NCI-H774 (cell line): ENCODE measurements at places on chromosomes 2 and 18.

DNA sequence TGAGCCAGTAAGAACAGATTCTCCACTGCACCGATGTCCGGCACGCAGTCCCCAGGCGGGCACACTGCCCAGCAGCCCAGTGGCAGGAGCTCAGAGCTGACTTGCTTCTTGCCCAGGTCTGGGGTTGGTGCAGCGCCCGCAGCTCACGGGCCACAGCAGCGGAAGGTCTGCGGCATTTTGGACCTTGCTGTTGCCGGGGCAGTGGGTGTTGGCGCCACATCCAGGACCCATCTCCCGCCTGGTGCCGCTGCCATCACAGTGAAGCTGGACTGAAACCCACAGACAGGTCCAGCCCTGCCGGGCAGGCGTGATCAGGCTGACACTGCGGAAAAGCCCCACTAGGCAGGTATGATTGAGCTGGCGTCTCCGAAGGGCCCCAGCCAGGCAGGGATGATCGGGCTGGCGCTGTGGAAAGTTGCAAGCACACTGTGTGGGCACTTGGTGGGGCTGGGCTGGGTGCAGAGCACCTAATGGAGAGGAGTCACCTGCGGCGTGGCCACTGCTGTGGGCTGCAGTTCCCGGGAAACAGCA, 75.5 kb downstream of the SLC66A2 start:
- DNase-seq = no peak

GRCh38 chr2:120594856-120595685, 140.6 kb upstream of the GLI2 start:
- DNase-seq = no peak

DNA sequence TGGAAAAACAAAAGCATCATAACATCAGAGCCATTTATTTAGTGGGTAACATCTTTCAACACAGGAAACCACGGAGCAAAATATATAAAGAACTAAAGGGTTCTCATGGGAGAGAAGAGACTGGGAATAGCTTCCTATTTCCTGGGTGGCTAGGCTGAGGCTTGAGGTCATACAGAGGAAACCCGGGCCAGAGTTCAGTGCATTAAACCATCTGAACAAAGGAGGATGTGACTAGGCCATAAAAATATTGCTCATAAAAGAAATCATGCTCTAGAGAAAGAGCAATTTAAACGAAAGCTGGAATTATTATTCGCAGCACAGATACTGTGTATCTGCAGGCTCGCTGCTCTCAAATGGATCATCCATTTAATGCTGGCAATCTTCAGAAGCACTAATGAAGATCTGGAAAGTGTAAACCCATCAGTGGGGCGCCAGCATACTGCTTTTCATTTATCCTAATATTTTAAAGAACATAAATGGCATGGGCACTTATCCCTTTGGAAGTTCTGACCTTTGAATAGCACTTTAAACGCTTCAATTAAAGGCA, 83.3 kb downstream of the GALNT14 start:
- no peak for DNase-seq

GRCh38 chr2:196849895-196850294, 40.7 kb upstream of the C2orf66 start:
- DNase-seq = no peak

DNA sequence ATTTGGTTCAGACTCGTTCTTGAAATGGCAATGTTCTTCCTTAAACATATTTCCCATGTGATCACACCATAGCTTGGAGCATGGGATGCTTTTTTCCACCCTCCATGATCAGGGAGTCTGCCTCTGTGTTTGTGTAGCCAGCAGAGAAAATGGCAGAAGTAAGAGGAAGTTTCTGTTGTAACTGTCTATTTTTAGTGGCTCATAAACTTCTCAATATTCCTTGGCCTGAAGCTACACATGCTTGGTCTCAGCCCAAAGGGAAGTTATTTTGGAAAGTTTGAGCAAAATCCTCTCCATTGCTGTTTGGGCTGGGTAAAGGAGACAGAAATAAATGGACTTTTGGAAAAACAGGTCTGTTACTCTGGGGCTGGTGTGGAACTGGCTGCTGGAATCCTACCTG, 33.4 kb upstream of the ITGA6 start:
- no peak for DNase-seq

DNA sequence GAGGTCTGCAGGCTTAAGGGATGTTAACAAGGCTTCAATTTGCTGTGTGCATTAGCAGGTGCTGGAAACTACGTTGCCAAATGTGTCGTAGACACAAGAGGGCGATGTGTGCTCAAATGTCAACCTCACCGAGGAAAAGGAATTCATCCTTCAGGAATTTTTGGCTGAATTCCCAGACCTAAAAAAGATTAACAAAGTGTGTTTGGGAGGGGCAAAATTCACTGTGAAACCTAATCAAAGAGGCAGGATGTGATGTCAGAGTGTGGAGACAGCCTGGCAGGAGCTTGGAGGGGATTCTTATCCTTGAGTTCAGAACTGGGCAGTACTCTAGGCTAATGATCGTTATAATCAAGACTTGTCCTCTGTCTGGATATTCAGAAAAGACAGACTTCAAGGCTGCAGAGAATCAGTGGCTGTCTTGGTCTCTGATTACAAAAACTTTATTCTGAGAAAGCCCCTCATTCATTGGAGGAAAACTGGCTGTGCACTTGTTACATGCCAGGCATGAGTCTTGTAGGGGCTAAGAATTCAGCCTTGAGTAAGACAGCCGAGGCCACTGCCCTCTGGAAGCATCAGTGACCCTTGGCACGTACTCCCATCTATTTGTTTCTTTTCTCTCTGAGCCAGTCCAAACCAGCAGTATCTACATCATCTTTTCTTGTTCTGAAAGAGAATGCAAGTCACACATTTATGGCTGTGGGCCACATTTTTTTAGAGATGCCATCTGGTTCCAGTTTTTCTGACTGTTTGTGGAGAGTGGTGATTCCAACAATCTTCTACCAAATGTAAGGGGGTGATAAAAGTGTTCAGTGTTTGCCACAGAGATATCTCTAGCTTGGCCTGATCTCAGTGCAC, 18.7 kb upstream of the SCYGR1 start:
- DNase-seq = peak; percentile 68

GRCh38 chr2:27211241-27211942, 449 bp upstream of the ATRAID start:
- no peak for DNase-seq

DNA sequence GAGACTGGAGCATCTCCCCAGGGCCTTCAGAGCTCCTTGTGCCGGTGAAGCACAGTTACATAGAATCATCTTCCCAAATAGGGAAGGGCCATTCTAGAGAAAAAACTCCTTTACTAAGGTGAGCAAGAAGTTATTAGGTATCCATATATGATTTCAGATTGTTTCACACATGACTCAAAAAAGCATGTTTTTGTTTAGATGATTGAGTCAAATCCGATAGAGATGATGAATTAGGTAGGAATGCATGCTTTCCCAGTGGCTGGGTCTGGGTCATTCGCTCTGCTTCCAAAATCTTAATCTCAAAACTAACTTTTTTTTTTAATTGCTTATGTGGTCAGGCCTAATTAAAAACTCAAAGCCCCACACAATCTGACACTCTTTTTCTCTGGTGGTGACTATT, 3.8 kb downstream of the NT5C1B start:
- DNase-seq = no peak

GRCh38 chr2:66982766-66983165, 414.4 kb upstream of the ETAA1 start:
- no peak for DNase-seq

DNA sequence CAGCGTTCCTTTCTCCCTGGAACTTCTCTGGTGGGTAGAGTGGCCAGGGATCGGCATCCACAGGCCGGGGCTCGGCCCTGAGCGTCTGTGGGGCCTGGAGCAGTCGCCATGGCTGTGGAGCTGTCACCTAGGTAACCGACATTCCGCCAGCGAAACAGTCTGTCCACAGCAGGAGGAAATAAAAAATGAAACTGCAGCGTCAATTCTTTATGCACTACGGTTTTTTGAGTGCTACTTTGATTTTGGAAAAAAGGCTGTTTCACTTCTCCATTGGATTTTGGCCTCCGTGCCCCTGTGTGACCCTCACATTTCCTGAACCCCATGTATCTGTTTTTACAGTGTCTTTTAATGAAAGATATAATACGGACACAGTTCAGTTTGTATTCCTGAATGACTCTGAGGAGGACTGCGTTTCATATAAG, 163.4 kb downstream of the LDLRAD4 start:
- DNase-seq = peak; percentile 34

GRCh38 chr2:133292259-133292658, 276.0 kb downstream of the NCKAP5 start:
- no peak for DNase-seq

DNA sequence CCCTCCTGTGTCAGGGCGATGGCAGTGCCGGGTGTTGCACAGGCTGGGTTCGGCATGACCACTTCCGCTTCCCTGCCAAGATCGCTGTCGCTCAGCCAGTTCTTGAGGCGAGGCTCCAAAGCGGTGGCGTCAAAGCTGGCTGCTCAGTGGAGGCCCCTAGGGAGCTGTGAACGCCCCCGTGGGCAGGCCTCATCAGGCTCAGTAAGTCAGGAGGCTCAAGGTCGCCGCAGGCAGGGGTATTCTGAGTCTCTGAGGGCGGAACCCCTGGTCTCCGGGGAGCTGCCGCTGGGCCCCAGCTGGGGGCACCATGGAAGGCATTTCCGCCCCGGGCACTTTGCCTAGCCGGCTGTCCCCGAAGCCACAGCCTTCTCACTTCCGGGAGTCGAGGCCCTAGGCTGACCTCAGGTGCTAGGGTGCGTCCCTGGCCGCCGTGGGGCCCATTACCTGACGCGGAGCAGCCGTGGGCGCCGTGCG, 210.4 kb downstream of the SOCS6 start:
- no peak for DNase-seq

GRCh38 chr2:8644605-8645175, 37.2 kb upstream of the ID2 start:
- no peak for DNase-seq

GRCh38 chr2:101272045-101272784, 19.5 kb downstream of the CNOT11 start:
- DNase-seq = no peak

- DNase-seq = peak; percentile 52
Measured at GRCh38 chr18:56702946-56703345, 51.8 kb downstream of the WDR7 start.

DNA sequence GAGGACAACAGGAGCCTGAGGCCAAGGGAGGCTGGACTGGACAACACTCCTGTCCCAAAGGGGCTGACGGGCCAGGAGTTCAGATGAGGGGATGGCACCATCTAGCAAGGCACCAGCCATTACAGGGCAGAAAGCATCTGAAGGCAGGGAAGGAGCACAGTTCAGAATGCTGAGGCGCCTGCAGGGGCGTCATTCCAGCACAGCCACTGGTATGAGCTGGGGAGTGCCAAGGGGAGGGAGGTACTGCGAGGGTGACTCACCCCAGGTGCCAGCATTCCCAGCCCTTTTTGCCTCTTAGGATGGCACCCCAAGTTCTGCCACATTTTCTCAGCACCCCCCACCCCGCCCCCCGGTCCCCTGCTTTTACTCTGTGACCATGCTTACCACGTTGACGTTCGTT, 129.8 kb upstream of the EPAS1 start:
- no peak for DNase-seq

GRCh38 chr2:2791031-2791430, 460.0 kb upstream of the MYT1L start:
- no peak for DNase-seq

DNA sequence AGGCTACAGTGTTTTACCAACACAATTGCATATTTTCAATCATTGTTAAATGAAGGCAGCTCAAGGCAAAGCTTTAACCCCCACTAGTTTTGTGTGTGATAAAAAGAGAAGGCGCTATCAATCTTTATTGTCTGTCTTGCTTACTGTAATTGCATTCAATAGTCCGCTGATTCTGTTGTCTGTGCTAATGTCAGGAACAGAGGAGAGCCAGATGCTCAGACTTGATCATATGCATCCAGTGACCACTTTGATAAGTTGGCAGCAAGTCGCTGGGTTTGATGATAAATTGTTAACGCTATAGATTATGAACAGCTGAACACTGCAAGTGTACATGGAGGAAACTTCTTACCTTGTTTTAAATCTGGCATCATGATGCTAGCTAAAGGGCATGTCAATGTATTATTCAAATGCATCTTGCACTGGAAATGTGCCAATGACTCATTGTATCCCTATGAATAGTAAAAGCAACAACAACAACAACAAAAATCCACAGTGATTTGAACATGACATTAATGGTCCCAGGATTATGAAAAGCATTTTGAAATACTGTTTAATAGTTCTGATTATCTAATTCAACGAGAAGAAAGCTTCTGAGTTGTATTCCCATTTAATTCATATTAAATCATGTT, 423.5 kb upstream of the FANCL start:
- DNase-seq = no peak

DNA sequence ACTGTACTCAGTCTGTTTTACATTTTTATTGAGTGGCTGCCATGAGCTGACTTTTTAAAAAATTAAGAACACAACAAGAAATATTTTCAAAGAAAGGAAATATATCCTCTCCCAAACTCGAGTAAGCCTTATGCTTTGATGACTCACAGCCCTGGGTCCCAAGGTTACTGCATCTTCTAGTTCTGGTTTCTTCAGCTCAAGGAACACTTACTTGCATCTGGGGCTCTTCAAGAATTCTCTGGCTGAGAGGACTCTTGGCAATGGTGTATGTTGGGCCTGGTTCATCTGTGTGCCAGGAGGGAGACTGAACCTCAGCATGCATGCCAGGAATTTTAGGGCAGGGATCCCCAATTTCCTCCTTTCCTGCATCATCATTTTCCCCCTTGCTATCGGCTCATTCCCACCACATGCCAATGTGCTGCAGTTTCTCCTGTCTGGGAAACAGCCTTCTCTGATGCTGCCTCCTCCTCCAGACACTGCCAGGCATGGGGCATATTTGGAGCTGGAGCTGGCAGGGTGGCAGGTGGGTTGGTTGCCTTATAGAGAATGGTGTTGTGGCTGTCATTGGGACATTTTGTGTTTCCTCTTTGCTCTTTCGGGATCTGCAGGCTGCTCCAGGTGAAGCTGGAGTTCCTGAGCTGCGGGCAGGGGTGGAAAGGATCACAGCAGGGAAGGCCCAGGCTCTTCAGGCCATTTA, 192.2 kb upstream of the HS6ST1 start:
- DNase-seq = no peak

DNA sequence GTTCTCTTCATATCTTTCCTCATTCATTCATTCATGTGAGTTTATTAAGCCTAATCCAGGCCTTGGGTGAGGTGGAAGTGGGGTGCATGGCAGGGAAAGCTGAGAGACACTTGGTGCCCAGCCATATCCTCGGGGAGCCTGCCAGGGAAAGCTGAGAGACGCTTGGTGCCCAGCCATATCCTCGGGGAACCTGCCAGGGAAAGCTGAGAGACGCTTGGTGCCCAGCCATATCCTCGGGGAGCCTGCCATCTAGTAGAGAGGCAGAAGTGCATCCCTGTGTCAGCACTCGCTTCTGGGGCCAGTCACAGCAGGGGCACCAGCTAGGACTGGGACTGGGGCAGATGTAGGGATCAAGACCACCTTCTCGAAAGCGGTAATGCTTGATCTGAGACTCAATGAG, 39.4 kb downstream of the DDX18 start:
- no peak for DNase-seq
